Calu3 (cell line): ENCODE measurements at places on chromosomes 1 and 21. TPM values are rescaled to one million over a fixed set of nuclear protein-coding genes. Genes with fewer than 3 reads are reported as not detected.
A peak's percentile ranks its signal among the peaks of the same experiment; 100 is the strongest.

DNA sequence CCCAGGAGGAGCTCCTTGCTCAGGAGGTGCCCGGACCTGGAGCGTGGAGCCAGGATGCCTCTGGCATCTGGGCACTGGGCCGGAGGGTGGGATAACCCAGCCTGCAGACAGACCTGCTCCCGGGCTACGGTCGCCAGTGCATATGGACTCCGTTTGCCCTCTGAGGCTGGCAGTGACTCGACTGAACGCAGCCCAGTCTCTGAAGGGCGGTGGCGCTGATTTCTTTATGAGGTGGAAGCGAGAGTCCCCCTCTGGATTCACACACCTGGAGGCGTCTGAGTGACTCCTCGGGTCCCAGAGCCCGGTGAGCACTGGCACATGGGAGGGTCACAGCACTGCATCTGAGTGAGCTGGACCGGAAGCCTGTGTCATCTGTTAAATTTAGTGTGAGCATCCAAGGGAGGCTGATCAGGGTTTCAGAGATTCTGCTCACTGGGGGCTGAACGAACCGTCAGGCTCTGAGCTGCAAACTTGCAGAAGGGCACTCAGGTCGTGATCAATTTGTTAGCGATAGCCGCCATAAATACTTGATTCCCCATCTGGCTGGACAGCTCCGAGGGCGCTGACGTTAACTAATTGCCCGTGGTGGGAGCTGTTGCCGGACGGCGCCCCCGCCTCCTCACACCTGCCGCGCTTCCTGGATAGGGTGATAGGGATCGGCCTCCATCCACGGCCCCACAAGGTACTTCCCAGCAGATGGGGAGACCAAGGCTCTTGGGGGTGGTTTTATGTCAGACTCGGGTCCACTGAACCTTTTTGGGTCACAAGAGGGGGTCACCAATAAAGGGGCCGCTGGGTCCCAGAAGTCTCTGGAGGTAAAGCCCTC lies 60.7 kb upstream of the TTC34 start:
- H3K36me3 ChIP-seq: peaks cover 4% of the 10 kb centered on the region
- no peak overlapping the region for H3K27ac ChIP-seq
- no peaks in the 10 kb centered on the region for H3K4me1 ChIP-seq
- DNase-seq: no peak
- H3K27me3 ChIP-seq: peaks cover 46% of the 10 kb centered on the region

DNA sequence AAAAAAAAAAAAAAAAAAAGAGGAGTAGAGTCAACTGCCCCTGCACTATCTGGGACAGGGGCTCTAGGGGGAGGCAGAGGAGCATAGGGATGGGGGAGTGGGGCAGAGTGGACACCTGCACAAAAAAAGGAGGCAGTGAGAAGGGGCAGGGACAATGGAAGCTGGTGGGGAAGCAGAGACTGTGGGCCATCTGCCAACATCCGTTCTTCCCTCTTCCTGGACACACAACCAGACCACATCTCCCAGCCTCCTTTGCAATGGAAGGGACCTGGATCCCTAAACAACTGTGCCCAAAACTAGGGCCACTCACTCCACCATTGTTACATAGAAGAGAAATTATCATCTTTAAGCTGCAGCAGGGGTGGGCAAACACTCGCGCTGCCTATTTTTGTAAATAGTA lies 38.4 kb downstream of the NEK2 start:
- no peaks in the 10 kb centered on the region for H3K36me3 ChIP-seq
- H3K4me1 ChIP-seq: peaks cover 23% of the 10 kb centered on the region
- H3K27me3 ChIP-seq: no peaks in the 10 kb centered on the region
- H3K27ac ChIP-seq: no peak overlapping the region
- DNase-seq: no peak

GRCh38 chr1:210626341-210626740 lies 297.6 kb downstream of the HHAT start:
- no peak overlapping the region for H3K27ac ChIP-seq
- no peaks in the 10 kb centered on the region for H3K36me3 ChIP-seq
- no peak for DNase-seq

DNA sequence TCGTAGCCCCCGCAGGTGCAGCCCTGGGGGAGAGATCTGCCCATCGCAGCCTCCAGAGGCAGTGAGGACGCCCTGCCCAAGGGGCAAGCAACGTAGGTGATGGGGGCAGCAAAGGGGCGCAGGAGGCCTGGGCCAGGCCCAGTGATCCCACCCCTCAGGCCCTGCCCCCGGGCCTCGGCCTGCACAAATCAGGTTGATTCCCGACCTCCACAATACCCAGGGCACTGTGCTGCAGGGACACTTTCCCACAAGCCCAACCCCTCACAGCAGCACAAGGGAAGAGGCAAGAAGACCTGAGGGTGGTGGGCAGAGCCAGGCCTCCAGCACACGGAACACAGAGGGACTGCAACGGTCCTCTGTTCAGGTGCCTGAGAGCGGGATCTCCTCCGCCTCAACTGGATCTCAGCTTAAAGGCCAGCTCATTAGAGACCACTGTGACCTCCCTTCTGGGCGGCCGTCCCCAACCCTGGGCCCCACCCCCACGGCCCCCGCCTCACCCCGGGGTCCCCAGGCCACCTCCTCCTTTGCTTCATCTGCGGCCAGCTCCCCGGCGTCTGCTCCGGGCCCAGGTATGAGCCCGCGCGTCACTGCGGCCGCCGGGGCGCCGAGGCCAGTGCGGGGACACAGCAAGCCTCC lies 812 bp upstream of the ARF1 start:
- peaks cover 38% of the 10 kb centered on the region for H3K4me1 ChIP-seq
- H3K27ac ChIP-seq: peak overlapping the region; percentile 97
- peaks cover 64% of the 10 kb centered on the region for H3K36me3 ChIP-seq
- no peak for DNase-seq
- H3K4me3 ChIP-seq: peak overlapping the region; percentile 89
- peaks cover 12% of the 10 kb centered on the region for H3K27me3 ChIP-seq

DNA sequence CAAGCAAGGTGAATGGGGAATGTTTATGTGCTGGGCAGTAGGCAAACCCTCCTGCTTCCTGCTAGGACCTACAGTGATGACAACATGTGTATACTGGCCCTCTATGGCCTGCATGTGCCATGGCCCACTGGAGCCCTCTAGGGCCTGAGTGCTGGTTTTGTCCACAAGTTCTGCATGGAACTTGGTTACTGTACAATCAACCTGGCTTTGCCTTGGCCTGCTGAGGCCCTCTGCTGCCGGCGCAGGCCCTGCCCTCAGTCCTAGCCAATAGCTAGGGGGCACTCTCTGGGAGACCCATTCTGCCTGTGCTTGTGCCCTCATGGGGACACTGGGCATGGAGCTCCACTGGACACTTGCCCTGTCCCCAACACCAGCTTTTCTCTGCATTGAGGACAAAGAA lies 138.6 kb upstream of the NGF start:
- no peak overlapping the region for H3K4me3 ChIP-seq
- H3K4me1 ChIP-seq: no peaks in the 10 kb centered on the region
- peaks cover 18% of the 10 kb centered on the region for H3K27me3 ChIP-seq

DNA sequence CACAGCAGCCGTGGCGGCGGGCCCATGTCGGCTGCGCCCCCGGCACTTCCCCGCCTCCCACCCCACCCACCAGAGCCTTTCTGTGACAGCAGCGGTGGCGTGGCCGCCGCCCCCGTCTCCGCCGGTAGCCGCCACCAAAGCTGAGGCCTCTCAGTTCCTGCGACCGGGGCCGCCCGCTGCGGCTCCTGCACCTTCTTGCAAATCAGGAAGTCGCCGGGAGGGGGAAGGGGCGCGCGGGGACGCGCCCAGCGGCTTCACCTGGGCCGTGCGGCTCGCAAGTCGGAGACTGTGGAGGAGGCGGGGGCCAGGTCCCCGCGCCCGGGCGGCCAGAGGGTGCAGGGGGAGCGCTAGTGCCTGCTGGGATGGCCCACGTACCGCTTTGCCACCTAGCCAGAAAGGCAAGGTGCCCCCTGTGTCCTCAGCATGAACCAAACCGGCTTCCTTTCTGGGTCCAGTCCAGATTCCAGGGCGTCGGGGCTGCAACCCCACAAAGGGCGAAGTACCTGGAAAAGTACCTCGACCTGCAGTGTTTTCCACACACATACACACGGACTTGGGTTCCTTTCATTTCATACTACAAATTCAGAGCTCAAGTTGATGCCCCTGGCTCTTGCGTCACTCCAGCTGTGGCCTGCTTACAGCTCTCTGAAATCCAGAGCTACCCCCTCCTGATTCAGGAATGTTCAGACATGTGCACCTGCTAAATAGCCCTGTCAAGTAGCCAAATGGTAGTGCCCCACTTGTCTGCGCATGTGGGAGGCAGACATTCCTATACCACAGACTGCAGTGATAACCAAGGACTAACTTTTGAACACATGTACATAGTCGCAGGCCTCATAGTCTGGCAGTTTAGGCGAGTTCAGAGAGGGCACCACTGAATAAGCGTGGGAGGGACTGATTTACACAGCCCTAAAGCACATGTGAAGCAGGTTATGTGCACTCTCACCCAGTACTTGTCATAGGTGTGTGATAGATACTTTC lies at the start of gene DENND1B:
DENND1B (minus strand) TSS at position 199 of the 981 bp plus-strand sequence. CDS start 325 bp downstream, outside the sequence.
- H3K27me3 ChIP-seq: no peaks in the 10 kb centered on the region
- peak within 1 kb of the TSS; percentile 93 for H3K27ac ChIP-seq
- H3K4me1 ChIP-seq: peaks cover 44% of the 10 kb centered on the region

GRCh38 chr21:46139686-46140085 lies 15.7 kb downstream of the FTCD start:
- H3K27ac ChIP-seq: no peak overlapping the region
- H3K27me3 ChIP-seq: peaks cover 15% of the 10 kb centered on the region
- H3K36me3 ChIP-seq: peaks cover 8% of the 10 kb centered on the region
- no peak overlapping the region for H3K4me3 ChIP-seq
- DNase-seq: no peak

GRCh38 chr1:20112279-20113000 lies 6.9 kb downstream of the PLA2G2D start:
- H3K27me3 ChIP-seq: peaks cover 13% of the 10 kb centered on the region
- H3K4me1 ChIP-seq: peaks cover 15% of the 10 kb centered on the region
- H3K27ac ChIP-seq: no peak overlapping the region
- H3K36me3 ChIP-seq: peaks cover 7% of the 10 kb centered on the region
- DNase-seq: no peak
- H3K4me3 ChIP-seq: no peak overlapping the region

DNA sequence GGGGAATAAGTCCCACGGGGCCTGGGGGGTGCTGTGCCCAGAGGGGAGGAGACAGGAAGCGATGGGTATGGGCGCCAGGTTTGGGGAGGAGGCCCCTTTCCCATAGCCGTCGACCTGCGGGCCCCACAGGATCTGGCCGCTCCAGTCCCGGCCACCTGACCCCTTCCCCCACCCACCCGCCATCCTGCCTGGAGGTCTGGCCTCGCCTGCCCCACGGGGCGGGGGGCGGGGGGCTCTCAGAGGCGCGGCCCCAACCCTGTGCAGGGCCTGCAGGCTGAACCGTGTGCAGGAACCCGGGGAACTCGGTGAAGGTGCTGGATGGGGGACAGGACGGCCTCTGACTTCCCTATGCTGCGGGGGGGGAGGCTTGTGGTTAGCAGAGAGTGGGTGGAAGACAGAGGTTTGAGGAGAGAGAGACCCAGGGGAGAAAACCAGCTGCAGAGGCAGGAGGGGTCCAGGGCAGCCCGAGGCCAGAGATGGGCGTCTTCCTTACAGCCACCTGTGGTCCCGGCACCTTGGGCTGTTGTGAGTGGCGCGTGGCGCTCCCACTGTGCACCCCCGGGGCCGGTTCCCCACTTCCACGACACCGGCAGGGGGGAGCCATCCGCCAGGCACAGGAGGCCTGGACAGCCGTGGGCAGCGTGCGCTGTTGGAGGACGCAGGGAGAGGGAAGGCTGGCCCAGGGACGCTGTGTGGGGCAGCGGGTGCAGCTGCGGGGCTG lies 2.5 kb upstream of the TNFRSF18 start:
- H3K27me3 ChIP-seq: peaks cover 15% of the 10 kb centered on the region
- peaks cover 8% of the 10 kb centered on the region for H3K4me1 ChIP-seq

DNA sequence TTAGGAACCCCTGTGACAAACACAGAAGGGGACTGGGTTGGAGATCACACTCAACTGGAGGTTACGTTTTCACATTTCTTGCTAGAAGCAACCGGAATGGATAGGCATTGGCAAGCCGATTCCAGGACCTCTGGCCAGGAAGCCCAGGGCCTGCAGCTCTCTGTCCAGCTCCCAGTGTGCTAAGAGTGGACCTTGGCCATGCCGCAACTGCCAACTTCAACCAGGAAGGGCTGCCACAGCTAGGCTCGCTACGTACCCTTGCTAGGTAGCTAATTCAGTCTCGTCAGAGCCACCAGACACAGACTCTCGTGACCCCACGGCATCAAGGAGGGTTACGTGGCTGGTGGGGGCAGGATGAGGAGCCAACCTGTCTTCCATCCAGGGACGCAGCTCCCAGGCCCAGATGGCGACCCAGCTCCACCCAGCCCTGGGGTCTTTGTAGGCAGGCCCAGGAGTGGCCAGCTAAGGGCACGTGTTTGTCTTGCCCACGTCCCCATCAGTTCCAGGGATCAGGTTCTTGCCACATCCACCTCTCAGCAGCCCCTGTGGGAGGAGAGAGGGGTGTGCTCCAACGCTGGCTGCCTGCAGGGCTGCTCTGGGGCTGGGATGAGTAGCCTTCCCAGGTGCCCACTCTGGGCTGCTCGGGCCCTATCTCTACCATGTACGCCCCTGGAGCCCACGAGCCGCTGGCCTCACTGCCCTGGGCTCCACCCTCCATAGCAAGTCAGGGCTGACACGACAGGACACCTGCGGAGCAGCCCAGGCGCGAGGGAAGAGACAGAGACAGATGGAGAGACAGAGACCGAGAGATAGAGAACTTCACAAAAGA lies 39.2 kb downstream of the UBE2G2 start:
- peaks cover 20% of the 10 kb centered on the region for H3K27me3 ChIP-seq
- DNase-seq: no peak
- no peak overlapping the region for H3K27ac ChIP-seq
- no peak overlapping the region for H3K4me3 ChIP-seq
- peaks cover 5% of the 10 kb centered on the region for H3K36me3 ChIP-seq

GRCh38 chr1:54310439-54311328 lies 95.5 kb downstream of the SSBP3 start:
- no peaks in the 10 kb centered on the region for H3K27me3 ChIP-seq
- no peaks in the 10 kb centered on the region for H3K4me1 ChIP-seq
- DNase-seq: peak; percentile 65
- H3K4me3 ChIP-seq: no peak overlapping the region
- no peak overlapping the region for H3K27ac ChIP-seq

GRCh38 chr1:245895455-245895959 lies 611.6 kb downstream of the SMYD3 start:
- H3K4me3 ChIP-seq: no peak overlapping the region
- no peaks in the 10 kb centered on the region for H3K4me1 ChIP-seq

- peaks cover 15% of the 10 kb centered on the region for H3K4me1 ChIP-seq
- no peaks in the 10 kb centered on the region for H3K36me3 ChIP-seq
- no peaks in the 10 kb centered on the region for H3K27me3 ChIP-seq
Observed at GRCh38 chr1:18319099-18319498, 161.6 kb upstream of the KLHDC7A start.

Gene KCNA3
- total RNA-seq: not detected in 2 replicates

Gene ITGB2
- total RNA-seq: 0.42 and 0.47 TPM in 2 replicates

Gene SLC1A7
- not detected in 2 replicates for total RNA-seq

Gene TBX19
- total RNA-seq: 3.3 and 3.5 TPM in 2 replicates
